ENCODE measurements at places on chromosomes 7 and 10.
A peak's percentile ranks its signal among the peaks of the same experiment; 100 is the strongest.

GRCh38 chr10:98339799-98340198 lies 71.8 kb upstream of the LOXL4 start:
- no peak for ATAC-seq

DNA sequence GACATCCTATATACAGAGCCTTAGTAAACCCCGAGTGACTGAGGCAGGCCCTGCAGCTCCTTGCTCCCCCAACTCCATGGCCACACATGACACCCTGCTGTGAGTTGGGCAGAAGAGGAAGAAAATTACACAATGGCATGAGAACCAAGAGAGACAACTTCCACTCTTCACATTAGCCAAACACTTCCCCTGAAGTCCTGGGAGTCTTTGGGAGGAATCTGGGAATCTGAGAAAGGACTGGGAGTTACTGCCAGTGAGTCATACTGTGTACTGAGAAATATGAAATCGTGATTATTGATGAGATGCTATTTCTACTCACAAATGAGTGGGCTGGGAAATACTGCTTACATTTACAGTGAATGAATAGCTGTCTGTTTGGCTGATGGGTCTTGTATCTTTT lies 116.6 kb downstream of the SPAG6 start:
- ATAC-seq, result no peak

DNA sequence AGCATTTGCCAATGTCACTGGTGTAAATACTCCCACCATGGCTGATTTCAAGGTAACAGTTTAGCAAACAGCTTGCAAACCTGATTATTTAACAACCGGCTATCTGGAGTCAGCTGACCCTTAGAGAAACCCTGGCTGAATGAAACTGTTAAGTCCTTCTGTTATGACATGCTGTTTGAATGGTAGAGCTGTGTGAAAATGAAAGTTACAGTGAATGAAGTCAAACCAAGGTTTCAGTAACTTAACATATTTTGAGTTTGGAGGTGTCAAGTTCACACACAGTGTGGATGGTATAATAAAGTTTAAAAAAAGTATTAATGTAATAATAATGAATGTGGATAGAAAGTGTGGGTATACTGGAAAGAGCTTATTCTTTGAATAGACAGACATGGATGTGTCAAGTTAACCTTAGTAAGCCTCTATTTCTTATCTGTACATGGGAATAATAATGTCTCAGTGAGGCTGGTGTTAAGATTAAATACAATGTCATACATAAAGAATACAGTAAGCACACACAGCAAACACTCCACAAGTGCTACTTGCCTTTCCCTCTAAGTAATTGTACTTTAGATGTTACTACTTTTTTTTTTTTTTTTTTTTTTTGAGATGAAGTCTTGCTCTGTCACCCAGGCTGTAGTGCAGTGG lies 150.4 kb downstream of the TAX1BP1 start:
- ATAC-seq, result no peak

DNA sequence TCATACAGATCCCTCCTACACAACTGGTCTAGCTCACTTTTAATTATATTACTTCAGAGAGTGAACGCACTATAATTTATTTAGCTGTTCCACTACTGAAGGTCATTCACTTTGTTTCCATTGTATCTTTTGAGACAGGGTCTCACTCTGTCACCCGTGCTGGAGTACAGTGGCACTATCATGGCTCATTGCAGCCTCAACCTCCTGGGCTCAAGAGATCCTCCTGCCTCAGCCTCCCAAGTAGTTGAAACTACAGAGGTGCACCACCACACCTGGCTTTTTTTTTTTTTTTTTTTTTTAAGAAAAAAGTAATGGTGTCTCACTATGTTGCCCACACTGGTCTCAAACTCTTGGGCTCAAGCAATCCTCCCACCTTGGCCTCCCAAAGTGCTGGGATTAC lies 49.0 kb downstream of the PIP4K2A start:
- no peak for ATAC-seq

- no peak for ATAC-seq
Observed at GRCh38 chr7:15305002-15305600, 256.7 kb downstream of the AGMO start.

DNA sequence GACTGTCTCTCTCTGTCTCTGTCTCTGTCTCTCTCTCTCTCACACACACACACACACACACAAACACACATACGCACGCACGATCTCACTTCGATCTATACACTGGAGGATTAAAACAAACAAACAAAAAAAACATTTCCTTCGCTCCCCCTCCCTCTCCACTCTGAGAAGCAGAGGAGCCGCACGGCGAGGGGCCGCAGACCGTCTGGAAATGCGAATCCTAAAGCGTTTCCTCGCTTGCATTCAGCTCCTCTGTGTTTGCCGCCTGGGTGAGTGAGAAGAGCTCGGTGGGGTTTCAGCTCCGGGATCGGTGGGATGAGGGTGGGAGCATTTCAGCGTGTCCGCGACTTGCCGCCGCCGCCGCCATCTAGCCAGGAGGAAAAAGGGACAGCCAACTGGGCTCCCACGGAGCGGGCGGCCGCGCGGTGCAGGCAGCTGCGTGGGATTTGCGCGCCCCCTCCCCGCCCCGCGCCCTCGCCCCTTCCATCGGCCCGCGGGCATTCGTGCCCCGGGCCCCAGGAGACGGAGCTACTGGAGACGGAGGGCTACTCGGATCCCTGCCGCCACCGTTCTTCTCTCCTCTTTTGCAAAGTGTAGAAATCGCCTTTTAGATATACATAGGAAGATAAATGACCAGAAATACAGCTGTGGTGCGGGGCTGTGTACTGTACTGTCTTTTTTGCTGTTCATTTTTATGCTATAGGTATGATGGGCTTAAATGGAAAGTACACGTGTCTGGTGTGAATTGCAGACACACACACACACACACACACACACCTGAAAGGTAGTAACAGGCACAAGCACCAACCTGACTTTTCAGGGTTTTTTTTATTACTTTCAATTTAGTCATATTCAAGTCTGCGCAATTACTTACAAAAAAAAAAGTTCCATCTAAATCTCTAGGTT lies 581 bp downstream of the PTPRZ1 start:
- ATAC-seq, result peak; percentile 23

- ATAC-seq, result no peak
Observed at GRCh38 chr10:36092116-36092515, 450.0 kb upstream of the FZD8 start.

GRCh38 chr10:77686096-77686495 lies 48.5 kb upstream of the KCNMA1 start:
- no peak for ATAC-seq

- ATAC-seq, result peak; percentile 96
Observed at GRCh38 chr7:54932818-54933543, 85.8 kb upstream of the EGFR start.

- no peak for ATAC-seq
Observed at GRCh38 chr7:106916679-106917078, 51.6 kb downstream of the PIK3CG start.

GRCh38 chr7:77757589-77757988 lies 40.6 kb downstream of the TMEM60 start:
- ATAC-seq, result no peak

DNA sequence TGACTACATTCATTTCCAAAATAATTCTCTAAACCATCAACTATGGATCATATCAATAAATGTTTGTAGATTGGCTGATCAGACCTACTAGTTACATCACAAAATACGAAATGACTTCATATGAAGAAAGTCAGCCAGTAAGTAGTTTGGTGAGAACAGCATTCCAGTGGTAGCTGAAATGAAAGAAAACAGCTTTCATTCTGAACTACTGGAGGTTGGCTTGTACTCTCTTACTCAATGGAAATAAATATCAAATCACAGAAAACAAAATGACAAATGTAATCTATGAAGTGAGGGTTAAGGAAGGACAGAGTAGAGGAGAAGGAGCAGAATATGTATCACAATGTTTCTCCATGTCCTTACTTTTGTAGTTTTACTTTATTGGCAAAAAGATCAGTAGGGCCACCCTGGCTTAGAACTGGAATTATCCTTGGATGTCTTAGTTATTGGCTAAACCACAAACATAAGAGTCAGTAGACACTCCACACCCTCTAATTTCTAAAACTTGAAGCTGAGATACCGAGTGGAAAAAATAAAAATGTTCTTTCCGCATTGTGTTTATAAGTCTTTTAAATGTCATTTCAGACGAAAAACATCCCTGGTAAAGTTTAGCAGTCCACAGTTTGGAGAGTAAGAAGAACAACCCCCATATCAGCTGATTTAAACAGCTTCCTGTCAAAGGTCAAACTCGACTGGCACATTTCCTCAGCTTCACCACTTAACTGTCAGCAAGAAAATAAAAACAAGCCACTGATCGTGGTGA lies 74.0 kb upstream of the DGKI start:
- peak; percentile 66 for ATAC-seq

GRCh38 chr10:34804306-34804705 lies 10.8 kb downstream of the PARD3 start:
- no peak for ATAC-seq

DNA sequence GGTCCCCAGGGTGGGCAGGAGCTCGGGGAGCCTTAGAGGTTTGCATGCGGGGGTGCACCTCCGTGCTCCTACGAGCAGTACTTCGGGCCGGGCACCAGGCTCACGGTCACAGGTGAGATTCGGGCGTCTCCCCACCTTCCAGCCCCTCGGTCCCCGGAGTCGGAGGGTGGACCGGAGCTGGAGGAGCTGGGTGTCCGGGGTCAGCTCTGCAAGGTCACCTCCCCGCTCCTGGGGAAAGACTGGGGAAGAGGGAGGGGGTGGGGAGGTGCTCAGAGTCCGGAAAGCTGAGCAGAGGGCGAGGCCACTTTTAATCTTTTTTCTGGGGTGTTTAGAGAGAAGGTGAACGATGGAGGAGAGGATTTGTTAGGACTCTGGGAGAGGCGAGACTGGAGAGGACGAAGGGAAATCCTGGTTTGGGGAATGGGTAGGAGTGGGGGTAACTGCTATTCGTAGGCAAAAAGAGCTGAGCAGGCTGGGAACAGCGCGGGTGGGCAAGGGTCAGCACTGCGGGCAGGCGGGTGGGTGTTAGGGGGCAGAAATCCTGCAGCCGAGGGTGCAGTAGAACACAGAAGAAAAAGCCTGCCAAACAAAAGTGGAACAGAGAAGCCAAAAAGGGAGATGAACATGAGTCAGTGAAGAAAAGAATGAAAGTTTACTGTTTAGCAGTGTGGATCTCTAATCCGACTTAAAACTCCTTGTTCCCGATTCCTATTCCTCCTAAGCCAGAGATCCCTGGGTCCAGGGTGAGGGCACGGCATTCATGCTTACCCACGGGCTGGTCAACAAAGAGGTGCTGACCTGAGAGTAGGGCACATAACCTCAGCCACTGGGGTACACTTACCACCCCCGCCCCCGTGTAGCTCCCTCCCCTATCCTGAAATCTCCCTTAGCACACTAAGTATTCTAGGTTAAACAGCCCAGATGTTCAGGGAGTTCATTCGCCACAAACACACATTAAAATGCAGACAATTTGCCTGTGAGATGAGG lies 26.9 kb downstream of the PRSS2 start:
- peak; percentile 8 for ATAC-seq

DNA sequence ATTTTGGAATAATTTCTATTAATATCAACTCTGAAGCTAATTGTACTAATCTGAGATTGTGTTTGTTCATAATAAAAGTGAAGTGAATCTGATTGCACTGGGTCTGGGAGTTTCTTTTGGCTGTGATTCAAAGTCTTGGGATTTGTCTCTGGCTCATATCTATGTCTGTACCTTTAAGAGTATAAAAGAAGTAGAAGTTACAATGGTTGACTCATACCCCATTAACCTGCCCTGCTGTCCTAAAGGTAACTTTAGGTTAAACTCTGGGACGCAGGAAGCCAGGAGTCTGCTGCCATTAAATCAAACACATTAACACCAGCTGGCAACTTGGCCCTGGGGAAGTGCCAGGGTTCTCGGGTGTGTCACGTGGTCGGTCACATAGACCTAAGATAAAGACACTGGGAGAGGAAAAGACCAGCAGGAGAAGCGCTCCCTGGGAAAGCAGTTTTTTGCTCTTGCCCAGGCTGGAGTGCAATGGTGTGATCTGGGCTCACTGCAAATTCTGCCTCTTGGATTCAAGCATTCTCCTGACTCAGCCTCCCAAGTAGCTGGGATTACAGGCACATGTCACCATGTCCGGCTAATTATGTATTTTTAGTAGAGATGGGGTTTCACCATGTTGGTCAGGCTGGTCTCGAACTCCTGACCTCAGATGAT lies 17.8 kb downstream of the SCD start:
- peak; percentile 70 for ATAC-seq

- ATAC-seq, result no peak
Observed at GRCh38 chr7:36673703-36674102, 50.6 kb downstream of the AOAH start.

GRCh38 chr7:1812509-1813393 lies 142.7 kb downstream of the ELFN1 start:
- ATAC-seq, result no peak

DNA sequence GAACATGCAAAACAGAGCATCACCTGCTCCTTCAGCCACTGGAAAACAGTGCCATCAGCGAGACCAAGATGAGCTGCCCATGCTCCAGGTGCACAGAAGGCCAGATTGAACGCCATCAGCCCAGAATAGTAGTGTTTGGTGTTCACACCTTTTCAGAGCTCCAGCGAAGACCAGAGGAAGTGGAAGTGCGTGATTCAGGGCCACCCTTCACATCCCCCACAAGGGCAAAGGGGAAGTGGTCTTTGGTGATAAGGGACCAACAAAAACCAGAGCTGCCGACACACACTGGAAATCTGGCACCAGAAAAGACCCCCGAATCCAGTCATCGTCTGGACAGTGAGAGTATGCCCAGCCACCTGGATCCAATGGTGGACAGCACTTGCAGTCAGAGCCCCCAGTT lies 29.5 kb upstream of the TMEM72 start:
- no peak for ATAC-seq

GRCh38 chr7:139358541-139359365 lies 941 bp upstream of the LUC7L2 start:
- ATAC-seq, result peak; percentile 6

- no peak for ATAC-seq
Observed at GRCh38 chr10:106631016-106631702, 533.3 kb downstream of the SORCS1 start.

DNA sequence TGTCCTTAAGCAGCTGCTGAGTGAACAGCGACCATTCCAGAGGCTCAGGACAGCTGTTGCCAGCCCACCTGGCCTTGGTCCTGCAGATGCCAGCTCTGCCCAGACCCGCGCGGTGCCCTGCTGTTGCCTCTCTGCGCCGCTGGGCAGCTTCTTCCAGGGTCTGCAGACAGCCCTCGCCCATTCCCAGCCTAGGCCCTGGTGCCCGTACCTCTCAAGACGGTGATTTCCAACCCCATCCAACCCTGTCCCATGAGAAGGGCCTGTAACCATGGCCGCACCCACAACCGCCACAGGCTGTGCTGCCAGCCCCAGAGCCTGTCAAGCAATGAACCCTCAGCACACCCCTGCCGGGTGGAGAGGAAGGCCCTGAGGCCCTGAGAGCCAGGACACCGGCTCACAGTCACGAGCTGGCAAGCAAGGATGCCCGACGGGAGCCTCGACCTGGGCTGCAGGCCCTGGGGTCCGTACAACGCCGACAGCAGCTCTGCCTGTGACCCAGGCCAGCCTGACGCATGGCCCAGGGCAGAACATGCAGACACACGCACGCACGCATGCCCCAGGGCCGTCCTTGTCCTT lies 231.9 kb downstream of the MAD1L1 start:
- no peak for ATAC-seq

GRCh38 chr7:137545059-137545716 lies 201.7 kb upstream of the PTN start:
- no peak for ATAC-seq

GRCh38 chr10:24603333-24603732 lies 120.4 kb downstream of the ARHGAP21 start:
- ATAC-seq, result no peak

GRCh38 chr7:157329447-157329846 lies 7.4 kb upstream of the DNAJB6 start:
- no peak for ATAC-seq

- no peak for ATAC-seq
Observed at GRCh38 chr7:42910306-42910705, 1.6 kb downstream of the C7orf25 start.

- no peak for ATAC-seq
Observed at GRCh38 chr10:125261491-125262186, 101.3 kb upstream of the CTBP2 start.

Measured in gastroesophageal sphincter (tissue), 4 donors.